ENCODE measurements at places on chromosomes 4 and X.

DNA sequence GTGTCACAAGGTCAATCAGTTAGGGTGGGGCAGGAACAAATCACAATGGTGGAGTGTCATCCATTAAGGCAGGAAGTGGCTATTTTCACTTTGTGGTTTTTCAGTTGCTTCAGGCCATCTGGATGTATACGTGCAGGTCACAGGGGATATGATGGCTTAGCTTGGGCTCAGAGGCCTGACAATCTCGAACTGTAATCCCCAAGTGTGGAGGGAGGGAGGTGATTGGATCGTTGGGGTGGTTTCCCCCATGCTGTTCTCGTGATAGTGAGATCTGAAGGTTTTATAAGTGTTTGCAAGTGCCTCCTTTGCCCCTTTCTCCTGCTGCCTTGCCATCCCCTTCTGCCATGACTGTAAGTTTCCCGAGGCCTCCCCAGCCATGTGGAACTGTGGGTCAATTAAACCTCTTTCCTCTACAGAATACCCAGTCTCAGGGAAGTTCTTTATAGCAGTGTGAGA is 36.7 kb upstream of the STS start:
- DNase-seq, result no peak

DNA sequence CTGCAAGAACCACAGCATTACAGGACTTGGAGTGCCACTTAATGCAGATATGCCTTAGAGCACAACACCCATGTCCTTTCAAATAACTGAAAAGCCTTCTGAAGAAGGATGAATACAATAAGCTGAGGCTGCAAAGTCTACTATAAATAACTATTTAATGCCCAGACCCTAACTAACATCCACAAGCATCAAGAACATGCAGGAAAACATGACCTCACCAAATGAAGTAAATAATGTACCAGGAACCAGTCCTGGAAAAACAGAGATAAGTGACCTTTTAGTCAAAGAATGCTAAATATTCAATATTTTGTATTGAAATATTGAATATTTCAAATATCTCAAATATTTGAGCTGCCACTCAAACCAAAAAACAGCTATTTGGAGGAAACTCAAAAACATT is 16.9 kb downstream of the ACTRT1 start:
- no peak for DNase-seq

- DNase-seq, result peak; percentile 15
Observed at GRCh38 chr4:27318740-27319139, 458.1 kb downstream of the STIM2 start.

- DNase-seq, result no peak
Observed at GRCh38 chr4:70721747-70722146, at the start of gene RUFY3. TSS of gene RUFY3 (plus strand) at chr4:70721964. CDS start at chr4:70722574, 610 bp downstream.

DNA sequence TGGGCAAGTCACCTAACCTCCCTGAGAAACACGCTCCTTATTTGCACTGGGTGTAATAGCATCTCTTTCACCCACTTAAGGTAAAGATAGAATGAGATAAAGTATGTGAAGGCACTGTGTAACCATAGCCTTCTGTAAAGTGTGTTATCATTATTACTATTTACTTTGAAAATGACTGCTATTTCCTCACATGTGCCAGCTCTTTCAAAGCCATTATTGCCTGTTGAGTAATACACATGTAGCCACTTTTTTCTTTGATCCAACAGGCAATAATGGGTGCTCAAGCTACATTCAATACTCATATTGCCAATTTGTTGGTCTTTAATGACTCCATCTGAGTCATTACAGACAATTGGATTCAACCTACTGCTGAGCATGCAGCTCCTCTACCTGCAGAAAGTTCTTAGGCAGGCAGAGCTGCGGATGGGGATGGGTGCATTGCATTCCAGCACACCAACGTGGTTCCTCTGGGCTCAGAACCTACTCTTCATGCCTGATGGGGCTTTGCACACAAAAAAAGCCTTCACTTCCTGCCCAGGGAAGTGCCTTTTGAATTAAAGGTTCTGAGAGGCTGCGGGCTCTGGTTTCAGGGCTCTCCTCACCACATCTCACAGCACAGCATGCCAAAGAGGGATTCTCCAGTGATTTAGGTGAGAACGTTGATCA is 9.7 kb downstream of the PTCHD1 start:
- DNase-seq, result no peak
